ENCODE measurements at places on chromosomes 2 and 18.

- ATAC-seq: no peak
These were observed 48.2 kb downstream of the CFAP221 start for GRCh38 chr2:119592436-119592835.

- no peak for ATAC-seq
These were observed 92.2 kb upstream of the SEC11C start for GRCh38 chr18:59047321-59048047.

- no peak for ATAC-seq
These were observed 264.4 kb upstream of the SIX2 start for GRCh38 chr2:45273412-45274249.

GRCh38 chr2:155643056-155643775 is 689.3 kb downstream of the NR4A2 start:
- no peak for ATAC-seq

DNA sequence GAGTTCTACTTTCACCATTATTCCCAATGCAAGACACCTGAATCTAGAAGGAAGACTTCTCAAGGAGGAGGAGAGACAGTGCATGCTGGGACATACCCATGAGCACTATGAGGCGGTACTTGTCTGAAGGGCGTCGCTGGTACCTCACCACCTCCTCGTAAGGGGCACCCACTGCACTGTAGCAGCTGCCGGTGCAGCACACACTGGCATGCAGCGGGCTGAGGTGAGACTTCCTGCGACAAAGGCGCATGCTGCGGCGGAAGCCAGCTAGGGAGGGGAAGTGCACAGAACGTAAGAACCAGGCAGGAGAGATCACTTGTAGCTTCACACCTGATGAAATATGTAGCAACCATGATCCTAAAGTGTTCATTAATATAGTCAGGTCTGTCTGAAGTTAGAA is 12.8 kb upstream of the TMEM237 start:
- ATAC-seq: no peak

GRCh38 chr2:133476931-133477615 is 91.2 kb downstream of the NCKAP5 start:
- no peak for ATAC-seq

DNA sequence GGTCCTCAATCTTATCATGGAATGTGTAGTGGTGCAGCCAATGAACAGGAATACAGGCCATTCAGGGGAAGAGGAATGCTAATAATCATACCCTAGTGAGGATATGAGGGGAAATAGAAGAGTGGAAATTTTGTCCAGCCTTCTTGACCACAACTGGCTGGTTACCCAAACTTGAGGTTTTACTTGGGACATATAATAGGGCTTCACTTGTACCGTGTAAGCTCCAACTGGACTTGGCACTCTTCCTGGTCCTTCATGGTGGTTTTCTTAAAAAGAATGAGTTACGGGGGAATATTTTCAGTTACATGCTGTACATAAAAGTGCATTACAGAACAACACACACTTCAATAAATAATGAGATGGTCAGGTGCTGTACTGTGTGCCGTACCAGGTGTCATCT is 234.9 kb upstream of the RASGRP3 start:
- ATAC-seq: no peak

GRCh38 chr2:228986961-228987360 is 284.1 kb downstream of the PID1 start:
- ATAC-seq: no peak

DNA sequence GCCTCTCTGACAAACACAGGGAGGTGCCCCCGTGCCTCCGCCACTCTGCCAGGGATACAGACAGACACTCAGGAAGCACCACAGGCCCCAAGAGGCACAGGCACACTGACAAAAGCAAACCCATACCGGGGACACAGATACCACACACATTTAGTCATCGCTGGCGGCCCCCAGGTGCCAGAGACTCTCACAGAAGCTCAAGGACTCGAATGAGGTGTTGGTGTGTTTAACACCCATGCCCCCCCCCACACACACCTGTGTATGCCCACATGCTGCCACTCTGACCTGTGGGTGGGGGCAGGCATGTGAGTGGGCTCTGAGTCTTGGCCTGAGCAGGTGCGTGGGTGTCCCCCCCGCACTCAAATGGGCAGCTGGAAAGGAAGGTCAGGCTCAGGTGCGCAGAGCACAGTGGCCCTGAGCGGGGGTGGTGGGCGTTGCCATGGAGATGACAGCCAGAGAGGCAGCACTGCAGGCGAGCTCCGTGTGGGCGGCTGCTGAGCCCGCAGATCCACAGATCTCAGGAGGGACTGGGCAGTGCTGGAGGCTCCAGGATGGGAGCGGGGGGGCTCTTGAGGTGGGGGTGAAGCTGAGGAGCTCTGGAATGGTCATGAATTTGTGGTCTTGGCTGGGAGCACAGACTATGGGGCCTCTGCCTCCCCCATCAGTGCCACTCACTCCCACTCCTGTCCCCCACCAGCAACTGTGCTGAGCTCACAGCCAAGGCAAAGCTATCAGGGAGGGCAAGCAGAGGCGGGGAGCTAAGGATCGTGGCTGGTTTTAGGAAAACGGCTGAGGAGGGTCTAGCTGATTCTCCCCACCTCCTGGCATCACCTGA is 73.9 kb upstream of the TAF1B start:
- ATAC-seq: peak; percentile 11

- no peak for ATAC-seq
These were observed 20.2 kb upstream of the ST3GAL5 start for GRCh38 chr2:85909005-85909404.

DNA sequence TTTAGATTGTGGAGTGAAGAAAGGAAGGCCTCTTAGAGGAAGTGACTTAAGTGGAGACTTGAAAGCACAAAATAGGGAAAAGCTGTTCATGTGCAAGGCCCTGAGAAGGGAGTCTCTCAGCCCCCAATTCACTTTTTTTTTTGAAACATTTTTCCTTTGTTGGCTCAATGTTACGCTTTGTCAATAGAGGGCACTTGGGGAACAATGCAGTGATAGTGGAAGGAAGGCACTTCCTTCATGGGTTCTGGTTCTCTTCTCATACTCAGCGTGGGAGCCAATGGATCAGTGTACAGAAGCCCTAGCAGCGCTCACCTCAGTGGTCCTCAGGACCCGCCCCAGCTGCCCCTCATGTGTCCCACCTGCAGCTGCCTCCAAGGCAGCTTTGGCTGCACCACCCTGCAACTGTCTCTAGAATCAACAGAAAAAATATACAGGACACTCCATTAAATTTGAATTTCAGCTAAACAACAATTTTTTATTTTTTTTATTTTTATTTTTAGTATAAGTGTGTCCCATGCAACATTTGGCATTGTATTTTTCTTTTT is 8.6 kb upstream of the C2orf42 start:
- no peak for ATAC-seq

DNA sequence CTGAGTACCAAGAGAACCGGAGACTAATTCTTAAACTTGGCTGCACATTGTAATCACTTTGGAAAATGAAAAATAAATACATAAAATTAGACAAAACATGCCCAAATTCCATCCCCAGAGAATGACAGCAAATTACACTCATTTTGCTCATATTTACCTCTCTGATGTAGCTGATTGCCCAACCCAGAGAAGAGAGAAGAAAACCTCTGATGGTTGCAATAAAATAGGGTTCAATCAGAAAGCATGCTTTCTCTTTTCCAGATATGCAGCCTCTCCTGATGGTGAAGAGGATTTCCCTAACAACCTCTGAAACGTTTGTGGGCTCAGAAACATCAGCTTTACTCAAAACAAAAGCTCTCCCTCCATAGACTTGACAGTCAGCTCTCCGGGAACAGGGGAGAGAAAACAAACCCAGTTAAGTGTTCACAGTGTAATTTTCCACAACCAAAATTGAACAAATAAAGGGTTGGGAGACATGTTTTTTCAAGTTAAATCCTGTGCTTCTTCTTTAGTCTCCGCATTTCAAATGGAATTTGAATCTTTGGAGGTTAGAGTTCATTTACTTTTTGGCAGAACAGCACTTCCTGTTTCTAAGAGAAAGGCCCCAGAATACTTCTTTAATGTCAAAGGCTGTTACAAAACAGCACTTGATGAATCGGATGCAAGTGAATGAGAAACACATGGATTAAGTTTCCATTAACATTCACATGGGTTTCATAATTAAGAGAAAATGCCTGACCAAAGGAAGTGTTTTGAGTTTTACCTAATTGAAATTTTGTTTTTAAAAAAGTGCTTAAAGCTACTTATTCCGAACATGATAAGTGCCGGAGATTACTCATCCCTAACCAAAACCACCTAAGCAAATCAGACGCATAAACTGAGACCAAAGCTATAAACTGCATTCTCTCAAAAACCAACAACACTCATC is 570.1 kb upstream of the SYT4 start:
- peak; percentile 90 for ATAC-seq

DNA sequence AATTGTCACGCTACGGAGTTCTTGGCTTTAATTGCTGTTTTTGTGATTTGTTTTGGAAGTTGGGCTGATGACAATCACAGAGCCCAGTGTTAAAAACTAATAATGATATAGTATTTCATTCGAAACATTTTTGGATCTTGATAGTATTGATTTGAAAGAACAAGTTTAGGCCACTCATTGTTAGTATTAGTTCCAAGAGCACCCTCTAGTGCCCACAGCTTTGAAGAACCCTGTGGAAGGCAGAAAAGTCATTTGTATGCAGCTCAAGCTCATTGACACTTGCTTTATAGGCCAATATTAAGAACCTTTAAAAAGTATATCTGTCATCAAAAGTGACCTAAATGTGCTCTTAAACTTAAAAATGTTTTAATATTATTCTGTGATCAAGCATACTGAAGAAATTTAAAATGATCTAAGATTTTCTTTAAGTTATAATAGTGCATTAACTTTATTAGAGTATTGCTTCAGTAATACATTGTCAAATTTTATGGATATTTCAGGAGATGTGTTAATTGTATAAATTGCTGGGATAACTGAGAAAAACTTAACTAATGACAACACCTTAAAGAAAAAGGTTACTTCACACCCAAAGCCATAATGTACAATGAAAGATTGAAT is 191.0 kb downstream of the GRB14 start:
- peak; percentile 88 for ATAC-seq

DNA sequence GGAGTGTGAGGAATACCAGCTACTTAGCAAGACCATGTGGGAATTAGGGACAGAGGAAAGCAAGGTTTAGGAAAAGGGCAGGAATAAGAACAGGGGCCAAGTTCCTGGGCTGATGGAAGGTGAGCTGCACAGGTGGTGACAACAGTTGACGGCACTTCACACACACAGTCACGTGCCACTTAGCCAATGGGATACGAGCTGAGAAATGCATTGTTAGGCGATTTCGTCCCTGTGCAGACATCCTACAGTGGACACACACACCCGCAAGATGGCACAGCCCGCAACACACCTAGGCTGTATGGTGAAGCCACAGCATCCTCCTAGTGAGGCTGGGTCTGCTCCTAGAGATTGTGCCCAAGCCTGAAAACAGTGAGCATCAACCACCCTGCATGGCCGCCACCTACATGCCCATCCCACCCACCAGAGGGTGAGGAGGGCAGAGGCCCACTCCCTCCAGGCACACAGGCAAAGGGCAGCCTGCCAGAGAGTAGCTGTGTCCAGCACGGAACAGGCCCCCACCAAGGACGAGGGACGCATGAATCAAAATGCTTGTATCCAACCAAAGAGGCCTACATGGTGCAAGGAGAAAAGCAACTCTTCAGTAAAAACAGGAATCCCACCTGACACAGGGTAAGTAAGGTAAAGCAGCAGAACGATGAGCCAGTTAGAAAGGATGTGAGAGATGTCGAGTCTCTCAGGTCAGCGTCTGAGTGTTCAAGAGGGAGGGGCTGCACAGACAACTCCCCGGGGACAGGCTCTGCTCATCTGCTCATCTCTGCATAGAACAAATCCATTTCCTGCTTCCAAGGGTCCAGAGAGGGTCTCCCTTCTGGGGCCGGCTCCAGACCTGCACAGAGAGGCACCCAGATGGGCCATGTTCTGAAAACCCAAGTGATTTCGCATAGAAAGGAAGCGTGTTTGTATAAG is 51.3 kb downstream of the ZNF516 start:
- ATAC-seq: no peak

GRCh38 chr18:13366541-13366940 is 148.0 kb downstream of the LDLRAD4 start:
- ATAC-seq: no peak

DNA sequence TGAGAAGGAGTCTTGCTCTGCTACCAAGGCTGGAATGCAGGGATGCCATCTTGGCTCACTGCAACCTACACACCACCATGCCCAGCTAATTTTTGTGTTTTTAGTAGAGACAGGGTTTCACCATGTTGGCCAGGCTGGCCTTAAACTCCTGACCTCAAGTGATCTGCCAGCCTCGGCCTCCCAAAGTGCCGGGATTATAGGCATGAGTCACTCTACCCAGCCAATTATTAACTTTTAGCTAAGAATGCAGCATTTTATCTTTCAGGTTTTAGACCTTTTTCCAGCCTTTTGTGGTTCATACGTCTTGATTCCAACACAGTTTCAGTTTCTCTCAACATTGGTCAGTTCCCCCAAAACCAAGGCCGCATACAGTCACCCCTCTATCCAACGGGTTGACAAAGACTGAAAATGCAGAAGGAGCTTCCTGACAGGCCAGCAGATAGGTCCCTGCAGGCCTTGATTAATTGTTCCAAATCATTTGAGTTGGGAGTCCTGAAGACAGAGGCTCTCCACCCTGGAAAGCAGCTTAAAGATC is 262.2 kb upstream of the KLHL29 start:
- no peak for ATAC-seq

- ATAC-seq: no peak
These were observed 77.5 kb upstream of the HK2 start for GRCh38 chr2:74756356-74756890.

GRCh38 chr18:50196261-50196660 is 1.3 kb upstream of the MYO5B start:
- ATAC-seq: no peak

DNA sequence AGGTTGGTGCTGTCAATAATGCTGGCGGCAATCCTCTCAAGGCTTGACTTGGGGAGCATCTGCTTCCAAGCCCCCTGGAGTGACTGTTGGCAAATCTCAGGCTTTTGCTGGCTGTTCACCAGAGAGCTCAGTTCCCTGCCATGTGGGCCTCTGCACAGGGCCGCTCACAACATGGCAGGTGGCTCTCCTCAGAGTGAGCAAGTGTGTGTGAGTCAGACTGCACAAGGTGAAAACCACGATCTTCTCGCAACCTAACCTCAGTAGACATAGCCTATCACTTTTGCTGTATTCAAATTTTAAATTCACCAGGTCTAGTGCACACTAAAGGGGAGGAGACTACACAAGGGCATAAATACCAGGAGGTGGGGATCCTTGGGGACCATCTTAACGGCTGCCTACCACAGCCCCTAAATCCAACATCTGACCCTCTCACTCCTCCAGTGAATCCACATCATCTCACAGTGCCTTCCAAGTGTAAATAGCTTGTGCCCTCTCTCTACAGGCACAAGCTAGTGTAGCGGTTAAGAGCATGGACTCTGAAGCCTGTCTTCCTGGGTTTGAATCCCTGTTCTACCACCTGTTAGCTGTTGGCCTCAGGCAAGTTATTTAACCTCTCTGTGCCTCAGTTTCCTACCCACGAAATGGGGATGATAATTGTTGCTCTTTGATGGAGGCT is 187.7 kb upstream of the CXCR4 start:
- ATAC-seq: no peak
